ENCODE measurements at places on chromosomes 2 and 18. TPM values are rescaled to one million over a fixed set of nuclear protein-coding genes. Genes with fewer than 3 reads are reported as not detected.

The ACTG2 gene
- 0.59 TPM for total RNA-seq

The POU3F3 gene
- not detected for total RNA-seq

The CASP8 gene
- 28.4 TPM for total RNA-seq

The ELOA2 gene
- not detected for total RNA-seq

The PFN4 gene
- not detected for total RNA-seq

The BOK gene
- 2.7 TPM for total RNA-seq

The UCN gene
- 0.64 TPM for total RNA-seq

The LRP1B gene
- total RNA-seq = 11.0 TPM

The RND3 gene
- 10.2 TPM for total RNA-seq

The AGAP1 gene
- total RNA-seq = 27.5 TPM

The CRYGC gene
- not detected for total RNA-seq

The TMEM247 gene
- total RNA-seq = not detected

The SLC5A6 gene
- total RNA-seq = 366 TPM

The HOXD8 gene
- total RNA-seq = 56.8 TPM

The C1QL2 gene
- total RNA-seq = 0.98 TPM

The GPR55 gene
- not detected for total RNA-seq

The DNER gene
- total RNA-seq = 9.2 TPM

The UGT1A8 gene
- not detected for total RNA-seq

The GBX2 gene
- total RNA-seq = not detected

The EFR3B gene
- 0.76 TPM for total RNA-seq

The GPR17 gene
- total RNA-seq = 0.28 TPM

The DNAH6 gene
- not detected for total RNA-seq

The SERPINB4 gene
- not detected for total RNA-seq

The MC4R gene
- total RNA-seq = not detected

The ANKRD53 gene
- 0.64 TPM for total RNA-seq

The SIX2 gene
- total RNA-seq = not detected

The SCN9A gene
- total RNA-seq = 4.2 TPM

The SERPINB10 gene
- not detected for total RNA-seq

The SIX3 gene
- 0.59 TPM for total RNA-seq

The CRYBA2 gene
- 1.3 TPM for total RNA-seq

The ADRA2B gene
- total RNA-seq = not detected

The TYMS gene
- 339 TPM for total RNA-seq

The ERFE gene
- total RNA-seq = 8.6 TPM

The ANKRD36 gene
- total RNA-seq = 23.8 TPM

The FBLN7 gene
- total RNA-seq = 4.1 TPM

The CDH19 gene
- total RNA-seq = not detected

The HAAO gene
- total RNA-seq = 2.4 TPM

The ID2 gene
- 249 TPM for total RNA-seq

The MCEE gene
- total RNA-seq = 11.8 TPM

The PROKR1 gene
- total RNA-seq = 15.7 TPM

The MAB21L4 gene
- total RNA-seq = not detected

The TFCP2L1 gene
- total RNA-seq = not detected

The TBR1 gene
- total RNA-seq = 0.17 TPM

The ST6GAL2 gene
- total RNA-seq = 0.66 TPM

The ZAP70 gene
- not detected for total RNA-seq

The CKAP2L gene
- 48.1 TPM for total RNA-seq

The GAREM2 gene
- 2.8 TPM for total RNA-seq

The TGFA gene
- 0.13 TPM for total RNA-seq

The SLC9A4 gene
- total RNA-seq = 0.11 TPM

The PTPRN gene
- total RNA-seq = not detected

Data from A673 (cell line).